ENCODE measurements at places on chromosomes 12 and 14. TPM values are rescaled to one million over a fixed set of nuclear protein-coding genes. Genes with fewer than 3 reads are reported as not detected.

DNA sequence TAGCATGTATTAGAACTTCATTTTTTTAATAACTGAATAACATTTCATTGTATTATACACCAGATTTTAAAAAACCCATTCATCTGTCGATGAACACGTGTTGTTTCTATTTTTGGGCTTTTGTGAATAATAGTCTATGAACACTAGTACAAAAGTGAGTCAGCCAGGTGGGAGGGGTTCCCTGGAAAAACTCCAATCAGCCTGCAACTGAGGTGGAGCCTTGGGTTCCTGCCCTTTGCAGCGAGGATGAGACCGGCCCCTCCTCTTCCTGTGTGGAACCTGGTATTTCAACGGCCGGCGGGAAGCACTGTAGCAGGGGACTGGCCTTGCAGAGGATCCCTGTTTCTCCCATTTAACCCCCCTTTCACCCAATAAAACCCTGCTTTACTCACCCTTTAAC, 56.1 kb downstream of the LMNTD1 start:
- peak; percentile 50 for ATAC-seq

- ATAC-seq: no peak
These were observed 25.0 kb downstream of the ELK3 start for GRCh38 chr12:96218989-96219678.

DNA sequence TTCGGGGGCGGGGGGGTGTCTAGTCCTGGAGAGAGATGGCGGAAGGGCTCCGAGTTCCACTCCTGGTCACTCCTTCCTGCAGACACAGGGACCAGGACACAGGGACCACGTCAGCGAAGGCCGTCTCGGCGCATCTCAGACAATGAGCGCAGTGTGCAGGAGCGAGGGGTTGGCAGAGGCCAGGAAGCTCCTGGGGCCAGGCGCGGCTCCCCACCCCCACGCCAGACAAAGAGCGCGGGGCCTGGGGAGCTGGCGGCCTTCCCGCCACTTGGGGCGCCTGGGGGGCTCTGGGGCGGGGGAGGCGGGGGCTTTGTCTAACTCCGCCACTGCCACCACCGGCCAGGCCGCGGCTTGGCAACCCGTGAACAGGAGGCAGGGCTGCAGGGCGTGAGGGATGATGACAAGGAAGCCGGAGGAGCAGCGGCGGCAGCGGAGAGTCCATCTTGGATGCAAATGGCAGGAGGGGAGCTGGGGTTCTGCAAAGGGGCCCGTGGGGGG, 2.2 kb downstream of the CDK2AP1 start:
- ATAC-seq: peak; percentile 42

- ATAC-seq: no peak
These were observed 141.5 kb downstream of the TTC7B start for GRCh38 chr14:90674716-90675115.

DNA sequence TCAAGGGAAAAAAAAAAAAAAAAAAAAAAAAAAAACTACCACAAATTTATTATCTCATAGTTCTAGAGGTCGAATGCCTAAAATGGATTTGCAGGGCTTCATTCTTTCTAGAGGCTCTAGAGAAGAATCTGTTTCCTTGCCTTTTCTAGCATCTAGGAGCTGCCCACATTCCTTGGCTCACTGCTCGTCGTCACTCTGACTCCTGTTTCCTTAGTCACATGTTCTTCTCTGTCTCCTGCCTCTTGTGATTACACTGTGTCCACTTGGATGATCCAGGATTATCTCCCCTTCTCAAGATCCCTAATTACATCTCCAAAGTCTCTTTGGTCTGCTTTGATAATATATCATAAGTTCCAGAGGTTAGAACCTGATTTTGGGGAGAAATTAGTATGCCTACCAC, 88.7 kb downstream of the HECTD1 start:
- ATAC-seq: no peak

DNA sequence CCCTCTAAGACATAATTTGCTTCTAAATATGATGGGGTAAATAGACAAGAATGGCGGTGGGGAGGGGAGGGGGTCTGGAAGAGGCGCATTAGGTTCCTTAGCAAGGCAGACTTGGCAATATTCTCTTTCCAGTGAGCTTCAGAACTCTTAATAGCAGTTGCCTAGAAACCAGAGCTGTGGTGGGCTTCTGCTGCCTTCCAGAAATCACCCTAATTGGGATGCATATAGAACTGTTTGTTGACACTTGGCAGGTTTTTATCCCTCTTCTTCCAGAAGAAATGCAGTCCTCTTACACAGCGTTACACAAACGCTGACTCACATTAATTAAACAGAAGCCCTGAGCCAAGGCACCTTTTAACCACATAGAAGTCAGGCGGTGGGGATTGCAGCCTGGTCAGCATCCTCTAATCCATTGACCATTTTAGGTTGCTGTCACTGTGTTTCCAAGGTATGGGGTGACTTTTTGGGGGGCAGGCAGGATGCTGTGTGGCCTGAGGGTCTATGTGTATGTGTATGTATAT, 114.1 kb downstream of the CCDC60 start:
- no peak for ATAC-seq

CSRNP2 gene
- total RNA-seq: 12.2 TPM

PTCSC3 gene
- total RNA-seq: not detected

KLHDC2 gene
- total RNA-seq: 35.1 TPM
